ENCODE measurements at places on chromosomes 5 and 9.

DNA sequence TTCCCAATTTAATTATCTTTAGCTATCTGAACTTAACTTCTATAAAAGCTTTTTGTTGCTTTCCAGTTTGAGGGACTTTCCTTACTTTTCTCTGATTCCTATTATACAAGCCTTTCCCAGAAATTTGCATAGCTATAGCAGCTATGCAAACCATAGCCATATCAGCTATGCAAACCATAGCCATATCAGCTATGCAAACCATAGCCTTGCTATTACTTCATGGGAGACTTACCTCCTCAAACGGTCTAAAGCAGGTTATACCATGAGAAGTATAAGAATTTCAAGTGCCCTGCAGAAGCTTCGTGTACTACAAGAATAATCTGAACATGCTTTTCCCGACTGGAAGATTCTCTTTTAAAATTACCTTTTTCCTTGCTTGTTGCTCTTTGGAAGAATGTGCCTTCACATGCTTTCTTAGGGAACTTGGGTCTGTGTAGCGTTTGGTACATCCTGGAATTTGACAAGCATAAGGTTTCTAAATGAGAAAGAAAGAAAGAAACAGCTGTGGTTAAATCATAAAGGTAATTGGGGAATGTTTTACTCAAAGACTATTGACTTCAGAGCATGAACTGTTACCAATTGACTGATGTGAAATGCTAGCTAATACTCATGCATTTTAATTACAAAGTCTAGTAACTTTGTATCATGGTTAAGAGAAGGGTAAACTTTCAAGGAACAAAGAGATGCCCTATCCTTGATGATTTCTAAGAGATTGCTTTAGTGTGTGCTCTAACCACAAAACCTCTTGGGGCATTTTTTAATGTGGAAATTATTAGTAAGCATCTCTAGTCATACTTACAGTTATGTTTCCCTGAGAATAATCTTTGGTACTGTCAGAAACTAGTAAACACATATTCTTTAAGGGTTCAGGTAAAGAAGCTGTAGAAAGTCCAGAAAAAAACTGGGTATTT is 367.6 kb downstream of the GLIS3 start:
- no peak for DNase-seq

DNA sequence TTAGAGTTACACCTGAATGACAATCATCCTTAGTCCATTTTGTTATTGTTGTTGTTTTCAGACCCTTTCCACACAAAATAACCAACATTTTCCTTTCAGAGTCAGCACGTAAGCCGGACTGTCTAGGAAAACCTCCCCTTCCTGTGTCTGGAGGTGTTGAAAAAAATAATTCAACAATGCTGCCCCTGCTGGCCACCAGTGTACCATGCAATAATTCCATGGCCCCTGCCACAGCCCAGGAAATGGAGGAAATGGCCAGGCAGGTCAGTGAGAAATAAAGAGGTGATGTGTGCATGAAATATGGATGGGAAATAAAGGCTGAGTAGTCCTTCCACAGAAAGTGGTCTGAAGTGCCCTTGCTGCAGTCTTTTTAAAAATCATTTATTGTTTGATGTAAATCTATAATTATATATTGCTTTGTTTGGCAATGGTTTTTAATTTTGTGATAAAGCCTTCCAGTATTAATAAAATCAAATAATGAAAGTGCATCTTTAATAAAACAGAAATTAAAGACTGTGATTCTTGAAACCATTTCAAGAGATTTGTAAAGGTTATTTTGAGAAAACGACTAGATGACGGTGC is 152.8 kb upstream of the PAPPA start:
- DNase-seq, result no peak

DNA sequence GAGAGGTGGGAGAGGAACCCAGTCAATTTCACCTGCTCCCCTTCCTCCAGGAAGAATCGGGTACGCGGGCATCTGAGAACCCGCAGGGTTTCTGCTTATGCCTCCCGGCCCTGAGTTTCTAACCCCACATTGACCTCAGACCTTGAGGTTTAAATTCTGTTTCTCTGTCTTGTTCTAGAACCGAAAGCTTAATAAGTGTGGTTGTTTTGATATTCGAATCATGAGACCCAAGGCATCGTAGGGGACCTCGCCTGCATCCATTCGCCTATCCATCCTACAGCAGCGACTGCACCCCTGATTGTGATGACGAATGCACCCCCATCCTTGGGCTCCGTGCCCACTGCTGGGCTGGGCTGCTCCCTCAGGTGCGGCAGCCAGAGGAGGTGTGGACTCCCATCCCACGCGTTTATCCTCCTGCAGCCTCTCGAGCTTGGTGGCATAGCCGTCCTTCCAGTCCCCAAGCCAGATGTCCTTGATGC is 80.8 kb upstream of the IER5L start:
- no peak for DNase-seq

GRCh38 chr9:127136880-127137639 is 14.6 kb upstream of the ANGPTL2 start:
- DNase-seq, result no peak

DNA sequence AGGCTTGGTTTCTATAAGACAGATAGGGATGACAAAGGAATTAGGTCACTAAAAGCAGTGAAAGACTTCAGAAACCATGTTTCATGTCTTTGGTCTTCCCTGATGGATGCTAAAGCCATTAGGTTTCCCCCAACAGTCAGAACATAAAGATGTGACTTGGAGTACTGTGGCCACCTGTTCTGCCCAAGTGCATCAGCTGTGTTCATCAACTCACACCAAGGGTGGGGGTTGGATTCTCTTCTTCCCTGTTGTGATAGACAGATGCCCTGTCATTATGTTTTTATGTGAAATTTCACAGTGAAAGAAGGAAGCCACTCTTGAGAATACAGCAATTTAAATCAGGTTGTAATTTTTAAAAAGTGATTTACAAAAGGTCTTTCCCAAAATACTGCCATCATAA is 196.8 kb downstream of the SH3GL2 start:
- DNase-seq, result no peak

DNA sequence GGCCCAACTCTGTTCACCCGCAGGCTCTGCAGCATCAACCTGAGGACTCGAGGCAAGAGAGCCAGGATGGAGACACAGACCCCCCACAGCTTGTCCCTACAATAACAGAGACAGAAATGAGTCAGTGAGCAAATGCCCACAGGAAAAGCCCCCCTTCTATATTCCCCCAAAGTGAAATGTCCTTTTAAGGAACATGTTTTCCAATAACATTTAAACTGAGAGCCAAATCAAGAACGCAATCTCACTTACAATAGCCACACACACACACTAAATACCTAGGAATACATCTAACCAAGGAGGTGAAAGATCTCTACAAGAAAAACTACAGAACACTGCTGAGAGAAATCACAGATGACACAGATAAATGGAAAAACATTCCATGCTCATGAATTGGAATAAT is 49.0 kb downstream of the TEX10 start:
- DNase-seq, result no peak

DNA sequence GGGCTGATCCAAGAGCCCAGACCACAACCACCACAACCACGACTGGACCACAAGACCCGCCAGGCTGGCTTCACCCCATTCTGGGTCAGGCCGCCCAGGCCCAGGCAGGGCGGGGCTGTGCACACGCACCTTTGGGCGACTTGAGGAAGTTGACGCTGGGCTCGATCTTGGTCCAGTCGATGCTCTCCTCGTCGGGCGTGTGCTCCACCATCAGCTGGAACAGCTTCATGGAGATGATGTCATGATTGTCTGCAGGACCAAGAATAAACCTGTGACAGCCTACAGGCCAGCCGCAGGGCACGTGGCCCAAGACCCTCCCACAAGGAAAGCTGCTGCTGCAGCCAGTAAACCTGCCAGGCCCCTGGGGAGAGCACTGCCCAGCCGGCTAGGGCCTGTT is 17.3 kb downstream of the LMAN2 start:
- no peak for DNase-seq

DNA sequence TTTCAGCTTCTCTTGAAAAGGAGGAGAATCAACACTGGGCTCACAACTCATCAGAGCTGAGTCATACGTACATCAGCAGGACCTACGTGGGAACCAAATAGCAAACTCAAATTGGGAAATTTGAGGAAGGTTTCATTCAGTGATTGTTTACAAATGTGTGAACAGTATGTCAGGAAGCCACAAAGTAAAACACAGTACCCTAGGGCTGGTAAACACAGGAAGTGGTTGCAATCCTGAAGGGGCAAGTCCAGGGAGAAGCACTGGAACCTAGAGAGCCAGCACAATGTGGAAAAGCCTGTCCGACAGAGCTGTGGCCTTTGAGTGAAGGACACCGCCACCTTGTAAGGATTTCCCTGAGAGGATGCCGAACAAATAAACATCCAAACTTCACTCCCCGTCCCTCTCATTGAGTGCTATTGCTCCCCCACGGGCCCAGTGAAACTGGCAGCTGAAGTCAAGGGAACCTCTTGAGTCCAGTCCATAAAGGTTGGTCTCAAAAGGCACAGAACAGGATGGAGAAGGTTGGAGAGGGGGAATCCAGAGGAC is 26.7 kb upstream of the RICTOR start:
- peak; percentile 32 for DNase-seq

- DNase-seq, result no peak
These were observed 42.4 kb downstream of the NTRK2 start for GRCh38 chr9:84711936-84712335.

- no peak for DNase-seq
These were observed 47.0 kb upstream of the EXOC3 start for GRCh38 chr5:395921-396530.

GRCh38 chr5:9467199-9468059 is 78.4 kb downstream of the SEMA5A start:
- no peak for DNase-seq

All from inflammatory macrophage treated with lipopolysaccharide for 1 hour (primary cell).